ENCODE measurements at places on chromosomes 12 and 14.

- H3K4me3 ChIP-seq: no peak overlapping the region
- no peaks in the 10 kb centered on the region for H3K36me3 ChIP-seq
- no peaks in the 10 kb centered on the region for H3K4me1 ChIP-seq
Observed at GRCh38 chr12:131687346-131688125, 23.4 kb upstream of the SFSWAP start.

DNA sequence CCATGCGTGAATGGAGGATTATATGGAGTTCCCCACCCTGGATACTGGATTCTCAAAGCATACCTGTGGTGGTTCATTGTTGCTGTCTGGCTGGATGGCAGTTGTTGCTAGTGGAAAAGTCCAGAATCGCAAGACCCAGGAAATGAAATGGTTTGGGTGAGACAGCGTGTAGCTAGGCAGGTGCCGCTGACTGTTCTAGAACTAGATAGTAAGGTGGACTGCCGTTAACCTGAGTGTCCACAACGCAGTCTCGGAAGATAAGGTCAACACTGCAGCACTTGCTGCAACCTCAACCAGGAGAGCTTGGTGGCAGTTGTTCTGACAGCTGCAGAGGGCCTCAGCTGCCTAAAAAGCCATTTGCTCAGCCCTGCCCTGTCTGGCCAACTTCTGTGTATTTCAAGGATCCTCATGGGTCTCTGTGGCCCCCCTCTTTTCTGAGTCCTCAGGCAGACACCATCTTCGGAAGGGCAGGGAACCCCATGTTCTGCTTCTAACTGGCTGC, 15.5 kb upstream of the IRF2BPL start:
- no peaks in the 10 kb centered on the region for H3K27me3 ChIP-seq
- peak overlapping the region; percentile 78 for H3K27ac ChIP-seq
- H3K36me3 ChIP-seq: no peaks in the 10 kb centered on the region

DNA sequence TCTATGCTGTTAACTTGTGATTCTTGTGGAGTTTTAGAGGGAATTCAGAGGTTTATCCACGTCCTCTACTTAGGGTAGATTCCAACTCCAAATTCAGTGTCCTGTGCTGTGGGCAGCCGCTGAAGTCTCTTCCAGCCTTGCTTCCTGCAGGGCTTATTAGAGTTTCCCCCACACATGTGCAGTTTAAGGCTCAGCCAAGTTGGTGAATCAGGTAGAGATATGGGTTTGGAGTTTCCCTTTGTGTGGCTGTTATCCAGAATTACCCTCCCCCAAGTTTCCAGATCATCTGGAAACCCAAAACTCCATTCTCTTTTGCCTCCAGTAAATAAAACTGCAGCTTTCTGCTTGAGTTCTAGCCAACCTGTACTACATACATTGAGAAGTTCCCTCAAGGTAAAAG, 853.7 kb downstream of the GALC start:
- no peaks in the 10 kb centered on the region for H3K27me3 ChIP-seq
- no peak overlapping the region for H3K27ac ChIP-seq
- H3K4me1 ChIP-seq: no peaks in the 10 kb centered on the region
- no peak for DNase-seq
- H3K36me3 ChIP-seq: no peaks in the 10 kb centered on the region

GRCh38 chr14:59126714-59127436, 61.6 kb upstream of the DAAM1 start:
- H3K4me3 ChIP-seq: no peak overlapping the region
- DNase-seq: no peak

GRCh38 chr12:132686825-132687210, 324 bp downstream of the POLE start:
- H3K4me1 ChIP-seq: peaks cover 19% of the 10 kb centered on the region
- DNase-seq: no peak
- peak overlapping the region; percentile 75 for H3K27ac ChIP-seq
- peak overlapping the region; percentile 94 for H3K4me3 ChIP-seq
- H3K36me3 ChIP-seq: peaks cover 3% of the 10 kb centered on the region

GRCh38 chr12:47155457-47156166, 75.9 kb upstream of the AMIGO2 start:
- peak overlapping the region; percentile 54 for H3K27ac ChIP-seq
- H3K36me3 ChIP-seq: no peaks in the 10 kb centered on the region
- peaks cover 3% of the 10 kb centered on the region for H3K4me1 ChIP-seq
- no peaks in the 10 kb centered on the region for H3K27me3 ChIP-seq

DNA sequence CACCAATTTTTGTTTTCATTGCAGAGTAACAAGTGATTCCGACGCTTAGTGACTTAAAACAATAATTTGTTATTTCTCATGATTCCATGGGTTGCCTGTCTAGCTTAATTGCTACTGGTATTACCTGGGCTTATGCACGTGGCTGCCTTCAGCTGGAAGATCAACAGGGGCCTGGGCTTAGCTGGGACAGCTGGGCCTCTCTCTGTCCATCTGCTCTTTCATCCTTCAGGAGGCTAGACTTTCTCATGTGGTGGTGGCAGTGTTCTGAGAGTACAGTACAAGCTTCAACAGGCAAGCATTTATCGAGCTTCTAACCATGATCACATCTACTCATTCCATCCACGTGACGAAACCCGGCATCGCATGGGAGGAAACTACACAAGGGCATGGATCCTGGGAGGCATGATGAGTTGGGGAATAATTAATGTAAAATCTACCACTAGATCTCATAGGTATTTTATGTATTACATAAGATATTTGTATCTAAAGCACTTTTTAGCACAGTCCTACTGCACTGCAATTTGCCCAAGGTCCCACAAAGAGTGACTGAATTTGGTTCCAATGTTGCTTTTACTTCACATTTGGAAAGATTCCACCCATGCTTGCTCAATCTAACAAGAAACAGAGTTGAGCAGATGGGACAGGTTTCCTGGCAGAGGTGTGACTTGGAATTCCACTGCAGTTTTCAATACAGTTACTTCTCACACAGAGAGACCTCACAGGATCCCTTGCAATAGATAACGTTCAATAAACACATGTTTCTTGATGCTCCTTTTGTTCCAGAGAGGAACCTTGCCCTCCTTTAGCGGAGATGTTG, 153.1 kb upstream of the FRMD6 start:
- H3K27me3 ChIP-seq: no peaks in the 10 kb centered on the region
- H3K4me1 ChIP-seq: no peaks in the 10 kb centered on the region
- no peaks in the 10 kb centered on the region for H3K36me3 ChIP-seq

DNA sequence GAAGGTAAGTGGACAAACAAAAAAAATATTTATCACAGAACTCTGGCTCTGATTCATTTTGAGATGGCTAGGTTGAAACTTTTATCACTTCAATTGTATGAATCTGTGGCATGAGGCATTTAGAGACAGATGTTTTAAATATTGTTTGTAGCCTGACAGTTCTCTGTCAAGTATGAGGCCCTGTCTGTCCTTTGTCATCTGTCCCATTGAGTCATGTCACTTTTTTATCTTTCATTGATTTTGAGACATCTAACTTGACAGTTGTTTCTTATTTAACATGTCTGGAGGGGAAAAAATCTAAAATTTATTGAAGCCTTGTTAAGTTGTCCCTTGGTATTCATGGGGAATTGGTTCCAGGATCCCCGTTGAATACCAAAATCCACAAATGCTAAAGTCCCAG, 829.5 kb downstream of the FSCB start:
- H3K27ac ChIP-seq: no peak overlapping the region
- no peaks in the 10 kb centered on the region for H3K27me3 ChIP-seq
- H3K4me1 ChIP-seq: no peaks in the 10 kb centered on the region
- no peak for DNase-seq

DNA sequence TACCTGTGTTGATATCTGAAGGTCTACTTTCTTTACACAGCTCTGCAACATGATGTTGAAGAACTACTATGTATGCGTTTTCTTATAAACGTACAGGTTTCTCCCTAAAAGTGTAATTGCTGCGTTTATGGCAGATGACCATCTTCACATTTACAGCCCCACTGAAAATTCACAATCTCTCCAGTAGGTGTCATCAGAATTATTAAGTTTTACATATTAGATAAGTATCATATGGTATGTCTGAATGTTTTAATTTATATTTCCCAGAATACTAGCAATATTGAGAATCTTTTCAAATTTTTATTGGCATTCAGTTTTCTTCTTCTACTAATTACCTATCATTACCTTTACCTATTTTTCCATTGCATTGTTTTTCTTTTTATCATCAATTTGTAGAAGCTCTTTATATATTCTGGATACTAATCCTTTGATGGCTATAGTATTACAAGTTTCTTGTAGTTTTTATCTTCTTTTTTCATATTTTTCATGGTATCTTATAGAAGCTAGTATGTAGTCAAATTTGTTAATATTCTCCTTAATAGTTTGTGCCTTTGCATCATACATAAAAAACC, 123.5 kb downstream of the CAPZA3 start:
- H3K27ac ChIP-seq: no peak overlapping the region
- no peaks in the 10 kb centered on the region for H3K27me3 ChIP-seq
- H3K4me1 ChIP-seq: no peaks in the 10 kb centered on the region

DNA sequence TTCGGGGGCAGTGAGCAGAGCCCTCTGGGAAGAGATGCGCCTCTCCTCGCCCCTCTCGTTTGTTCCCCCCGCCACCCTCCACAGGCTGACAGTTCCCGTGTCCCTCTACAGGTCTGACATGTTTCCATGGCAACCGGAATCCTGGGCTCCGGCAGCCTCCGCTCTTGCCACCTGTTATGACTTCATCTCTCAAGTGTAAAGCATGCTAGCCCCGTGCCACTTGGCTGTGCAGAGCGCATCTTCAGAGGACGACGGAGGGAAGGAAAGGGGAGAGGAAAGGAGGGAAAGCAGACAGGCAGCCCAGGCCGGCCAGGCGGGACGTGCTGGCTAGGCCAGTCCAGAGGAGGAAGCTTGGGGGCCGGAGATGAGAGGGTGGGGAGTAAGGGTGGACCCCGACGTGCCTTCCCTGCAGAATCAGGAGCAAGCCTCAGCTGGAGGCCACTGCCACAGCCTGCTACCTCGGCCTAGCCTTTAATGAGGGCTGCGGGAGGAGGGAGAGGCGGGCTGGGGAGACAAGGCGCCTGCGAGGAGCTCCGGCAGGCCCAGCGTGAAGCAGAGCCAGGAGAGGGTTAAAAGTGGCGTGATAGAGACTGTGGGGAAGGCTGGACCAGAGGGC, 214.3 kb downstream of the DPF3 start:
- H3K27me3 ChIP-seq: no peaks in the 10 kb centered on the region
- H3K4me3 ChIP-seq: no peak overlapping the region
- no peaks in the 10 kb centered on the region for H3K4me1 ChIP-seq

DNA sequence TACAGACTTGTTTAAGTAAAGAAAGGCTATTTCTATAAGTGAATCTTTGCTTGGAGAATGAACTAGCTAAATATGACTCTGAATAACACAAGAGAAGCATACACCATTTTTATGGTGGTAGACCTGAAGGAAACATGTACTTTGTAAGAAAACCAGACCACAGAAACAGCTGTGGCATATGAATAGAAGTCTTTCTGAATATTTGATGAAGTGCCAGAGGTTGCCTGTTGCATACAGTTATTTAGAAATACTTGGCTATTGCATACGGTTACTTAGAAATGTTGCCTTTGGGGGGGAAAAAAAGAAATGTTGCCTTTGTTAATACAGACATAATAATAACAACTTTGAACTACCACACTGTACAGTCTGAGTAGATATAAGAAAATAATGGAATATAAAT, 16.8 kb upstream of the LEMD3 start:
- H3K4me3 ChIP-seq: no peak overlapping the region
- H3K36me3 ChIP-seq: no peaks in the 10 kb centered on the region
- DNase-seq: no peak
- H3K27ac ChIP-seq: no peak overlapping the region
- H3K4me1 ChIP-seq: no peaks in the 10 kb centered on the region

- no peak overlapping the region for H3K4me3 ChIP-seq
- H3K4me1 ChIP-seq: peaks cover 52% of the 10 kb centered on the region
- H3K27me3 ChIP-seq: peaks cover 28% of the 10 kb centered on the region
- H3K36me3 ChIP-seq: no peaks in the 10 kb centered on the region
- DNase-seq: no peak
Observed at GRCh38 chr12:57241402-57242310, 9.3 kb downstream of the STAC3 start.

- no peaks in the 10 kb centered on the region for H3K27me3 ChIP-seq
- H3K4me1 ChIP-seq: peaks cover 30% of the 10 kb centered on the region
- H3K27ac ChIP-seq: peak overlapping the region; percentile 88
- H3K36me3 ChIP-seq: no peaks in the 10 kb centered on the region
- no peak overlapping the region for H3K4me3 ChIP-seq
Observed at GRCh38 chr14:61153431-61153830, 127.7 kb downstream of the TMEM30B start.

GRCh38 chr12:54030889-54031471, 1.9 kb upstream of the HOXC5 start:
- DNase-seq: no peak
- H3K4me3 ChIP-seq: peak overlapping the region; percentile 38
- peaks cover 5% of the 10 kb centered on the region for H3K4me1 ChIP-seq
- H3K27me3 ChIP-seq: peaks cover 4% of the 10 kb centered on the region
- peak overlapping the region; percentile 14 for H3K27ac ChIP-seq

- peaks cover 2% of the 10 kb centered on the region for H3K4me1 ChIP-seq
- no peak for DNase-seq
- H3K27me3 ChIP-seq: no peaks in the 10 kb centered on the region
- H3K4me3 ChIP-seq: peak overlapping the region; percentile 73
Observed at GRCh38 chr14:23183158-23183470, 346 bp downstream of the SLC7A8 start.

GRCh38 chr12:13152281-13152680, 44.2 kb upstream of the EMP1 start:
- no peak overlapping the region for H3K27ac ChIP-seq
- H3K36me3 ChIP-seq: no peaks in the 10 kb centered on the region
- H3K27me3 ChIP-seq: no peaks in the 10 kb centered on the region
- no peak overlapping the region for H3K4me3 ChIP-seq

DNA sequence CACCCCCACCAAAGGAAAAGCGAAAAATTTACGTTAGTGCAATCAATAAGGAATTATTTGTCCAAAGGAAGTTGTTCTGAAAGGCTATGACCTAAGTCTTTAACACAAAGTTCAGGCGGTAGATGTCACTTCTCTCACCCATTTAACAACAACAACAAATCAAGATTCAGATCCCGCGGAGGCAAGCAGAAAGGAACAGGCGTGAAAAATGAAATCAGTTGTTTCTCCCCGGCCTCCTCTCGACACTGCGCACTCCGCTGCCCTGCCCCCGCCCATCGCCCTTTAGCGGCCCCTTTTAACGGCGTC, 1.4 kb downstream of the DENND5B start:
- no peaks in the 10 kb centered on the region for H3K4me1 ChIP-seq
- H3K27ac ChIP-seq: peak overlapping the region; percentile 95
- peak overlapping the region; percentile 95 for H3K4me3 ChIP-seq
- no peak for DNase-seq
- H3K27me3 ChIP-seq: no peaks in the 10 kb centered on the region

GRCh38 chr12:105522166-105522825, 191.8 kb downstream of the C12orf75 start:
- H3K4me1 ChIP-seq: peaks cover 20% of the 10 kb centered on the region
- H3K27ac ChIP-seq: peak overlapping the region; percentile 52
- no peak for DNase-seq

DNA sequence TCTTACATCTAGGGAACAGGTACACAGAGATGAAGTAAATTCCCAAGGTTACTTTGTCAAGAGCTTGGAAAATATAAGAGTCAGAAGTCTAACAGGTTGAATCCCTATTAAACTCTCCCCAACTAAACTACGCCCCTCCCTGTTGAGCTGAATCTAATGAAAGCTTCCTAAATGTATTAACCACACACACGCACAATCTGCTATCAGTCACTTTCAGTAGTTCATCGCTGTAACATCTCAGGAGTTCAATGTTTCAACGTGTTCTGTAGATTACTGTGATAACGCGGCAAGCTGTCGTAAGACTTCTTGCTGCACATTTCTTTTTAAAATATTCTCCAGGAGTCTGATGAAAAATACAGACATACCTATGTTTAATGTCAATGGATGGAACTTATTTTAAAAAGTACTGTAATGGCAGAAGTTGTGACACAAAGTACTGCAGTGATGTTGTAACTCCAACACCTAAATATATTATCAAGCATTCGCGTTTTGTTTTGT, 612 bp upstream of the SLC25A3 start:
- H3K4me3 ChIP-seq: peak overlapping the region; percentile 44
- H3K27ac ChIP-seq: peak overlapping the region; percentile 80
- H3K4me1 ChIP-seq: no peaks in the 10 kb centered on the region
- peaks cover 11% of the 10 kb centered on the region for H3K36me3 ChIP-seq

Data from ascending aorta (tissue), 2 donors.